ENCODE measurements at places on chromosomes 11 and 22.

- DNase-seq = no peak
Measured at GRCh38 chr11:13043912-13044628, 35.0 kb downstream of the RASSF10 start.

DNA sequence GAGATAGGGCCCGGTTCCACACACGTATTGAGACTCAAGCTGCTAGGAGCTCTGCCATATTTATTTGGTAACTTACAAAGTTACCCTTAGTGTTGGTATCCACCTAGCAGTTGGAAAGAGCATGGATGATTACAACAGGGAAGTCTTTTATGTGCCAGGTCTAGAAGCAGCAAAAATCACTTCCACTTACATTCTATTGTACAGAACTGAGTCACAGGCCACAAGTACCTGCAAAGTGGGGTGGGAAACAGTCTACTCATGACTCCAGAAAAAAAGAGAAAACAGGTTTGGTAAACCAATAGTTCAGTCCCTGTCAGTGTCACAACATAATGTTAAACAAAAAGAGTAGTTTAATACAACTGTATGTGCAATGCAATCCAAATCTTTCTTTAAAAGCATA is 279.6 kb upstream of the PITPNB start:
- no peak for DNase-seq

DNA sequence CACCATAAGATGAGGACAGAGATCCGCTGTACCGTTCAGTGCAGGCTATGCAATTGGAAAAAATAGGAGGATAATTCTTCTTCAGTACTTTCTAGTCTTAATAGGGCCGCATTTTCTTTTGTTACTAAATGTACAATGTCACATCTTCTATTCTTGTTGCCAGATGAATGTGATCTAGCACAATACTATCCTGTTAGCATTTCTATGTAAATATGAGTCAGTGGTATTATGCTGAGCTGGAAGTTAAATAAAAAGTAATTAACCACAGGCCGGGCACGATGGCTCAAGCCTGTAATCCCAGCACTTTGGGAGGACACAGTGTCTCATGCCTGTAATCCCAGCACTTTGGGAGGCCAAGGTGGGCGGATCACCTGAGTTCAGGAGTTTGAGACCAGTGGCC is 24.4 kb upstream of the BIRC3 start:
- no peak for DNase-seq

- no peak for DNase-seq
Measured at GRCh38 chr11:130536106-130537040, 87.9 kb downstream of the ADAMTS15 start.

DNA sequence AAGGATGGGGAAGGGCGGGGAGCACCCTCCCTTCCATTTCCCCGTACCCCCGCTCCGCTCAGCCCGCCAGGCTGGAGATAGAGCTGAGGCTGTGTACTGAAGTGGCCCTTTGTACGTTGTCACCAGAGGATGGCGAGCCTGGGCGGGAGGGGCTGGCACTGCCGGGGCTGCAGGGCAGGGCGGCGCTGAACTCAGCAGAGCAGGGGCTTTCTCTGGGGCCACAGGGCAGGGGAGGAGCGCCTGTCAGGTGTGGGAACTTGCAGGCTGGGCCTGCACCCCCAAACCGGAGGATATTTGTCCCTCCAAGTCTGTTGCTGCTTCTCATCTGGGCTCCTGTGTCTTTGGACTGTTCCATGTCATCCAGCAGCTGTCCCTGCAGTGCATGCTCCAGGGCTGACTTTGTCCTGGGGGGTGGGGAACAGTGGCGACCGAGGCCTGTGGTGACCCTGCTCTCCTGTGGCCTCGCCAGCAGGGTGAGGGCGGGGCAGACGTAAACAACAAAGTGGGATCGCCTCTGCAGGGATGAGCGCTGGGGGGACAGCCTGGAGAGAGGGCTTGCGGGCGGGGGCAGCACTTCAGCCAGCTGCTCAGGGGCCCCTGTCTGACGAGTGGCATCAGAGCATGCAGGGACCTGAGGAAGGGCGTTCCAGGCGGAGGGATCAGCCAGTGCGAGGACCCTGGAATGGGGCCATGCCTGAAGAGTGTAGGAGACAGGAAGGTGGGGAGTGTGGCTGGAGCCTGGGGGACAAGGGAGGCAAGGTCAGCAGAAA is 13.1 kb downstream of the MGAT3 start:
- DNase-seq = no peak

DNA sequence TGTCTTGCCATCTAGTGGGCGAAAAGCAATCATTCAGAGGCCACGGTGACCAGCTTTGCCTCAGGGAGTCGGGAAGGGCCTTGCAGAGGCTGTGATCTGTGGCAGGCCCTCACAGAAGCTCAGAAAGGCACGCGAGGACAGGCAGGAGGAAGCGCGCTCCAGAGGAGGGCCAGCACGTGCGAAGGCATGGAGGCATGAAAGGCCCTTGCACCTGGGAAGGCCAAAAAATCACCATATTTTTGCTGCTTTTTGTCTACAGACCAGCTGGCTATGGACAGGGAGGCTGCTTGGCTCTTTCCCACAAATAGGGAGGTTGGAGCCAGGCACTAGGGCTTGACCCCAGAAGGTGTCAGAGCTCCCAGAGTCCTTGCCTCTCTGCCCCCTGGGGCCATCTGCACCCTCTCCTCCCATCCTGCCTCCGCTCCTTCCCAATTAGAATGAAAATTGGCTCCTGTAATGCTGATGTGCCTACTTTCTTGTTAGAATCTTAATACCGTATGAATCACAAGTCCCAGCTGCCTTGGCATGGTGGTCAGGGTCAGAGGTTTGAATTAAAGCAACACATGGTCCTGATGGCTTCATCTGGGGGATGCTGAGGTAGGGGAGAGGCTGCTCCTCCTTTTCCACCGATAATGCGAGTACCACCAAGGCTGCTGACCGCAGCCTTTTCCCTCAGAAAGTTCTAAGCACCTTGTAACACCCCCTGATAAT is 69.1 kb downstream of the FEZ1 start:
- no peak for DNase-seq

DNA sequence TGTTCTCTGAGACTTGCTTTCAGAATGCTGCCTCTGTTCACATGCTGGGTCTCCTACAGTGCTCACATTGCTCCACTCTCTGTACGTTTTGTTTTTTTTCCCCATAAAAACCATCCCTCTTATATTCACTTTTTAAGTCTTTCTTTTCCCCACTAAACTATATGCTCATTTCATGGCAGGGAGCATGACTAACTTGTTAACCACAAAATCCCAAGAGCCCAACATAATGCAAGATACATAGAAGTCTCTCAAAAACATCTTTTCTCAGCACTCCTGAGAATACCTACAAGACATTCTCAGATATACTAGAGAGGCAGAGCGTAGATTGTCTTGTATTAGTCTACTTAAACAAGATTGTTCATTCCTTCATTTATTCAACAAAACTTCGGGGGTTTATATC is 73.3 kb downstream of the FAM76B start:
- DNase-seq = no peak

DNA sequence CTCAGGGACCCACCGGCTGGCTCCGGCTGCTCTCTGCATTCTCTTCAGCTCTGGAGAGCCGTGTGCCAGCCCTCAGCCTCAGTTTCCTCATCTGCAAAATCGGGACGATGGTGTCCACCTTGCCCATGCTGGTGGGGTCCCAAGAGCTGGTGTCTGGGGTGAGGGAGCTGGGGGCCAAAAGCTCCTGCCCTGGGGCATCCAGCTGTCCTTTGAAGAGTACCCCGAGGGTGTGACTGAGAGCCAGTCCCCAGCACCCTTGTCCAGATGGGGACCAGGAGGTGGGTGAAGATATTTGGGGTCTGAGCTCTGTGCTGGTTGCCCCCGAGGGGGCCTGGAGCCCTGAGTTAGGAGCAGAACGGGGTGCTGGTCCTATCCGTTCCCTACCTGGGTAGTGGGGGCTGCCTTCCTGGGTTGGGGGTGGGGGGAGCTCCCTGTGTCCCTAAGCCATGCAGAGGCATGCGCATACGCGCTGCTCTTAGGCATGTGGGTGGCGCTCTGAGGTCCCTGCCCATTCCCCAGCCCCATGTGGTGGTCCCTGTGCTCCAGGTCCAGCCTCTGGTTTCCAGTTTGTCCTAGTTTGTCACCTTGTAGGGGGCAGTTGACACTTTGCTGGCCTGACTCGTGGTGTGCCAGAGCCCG is 4.9 kb downstream of the LRP5 start:
- DNase-seq = no peak

GRCh38 chr11:7688238-7688826 is 15.0 kb upstream of the CYB5R2 start:
- DNase-seq = no peak

DNA sequence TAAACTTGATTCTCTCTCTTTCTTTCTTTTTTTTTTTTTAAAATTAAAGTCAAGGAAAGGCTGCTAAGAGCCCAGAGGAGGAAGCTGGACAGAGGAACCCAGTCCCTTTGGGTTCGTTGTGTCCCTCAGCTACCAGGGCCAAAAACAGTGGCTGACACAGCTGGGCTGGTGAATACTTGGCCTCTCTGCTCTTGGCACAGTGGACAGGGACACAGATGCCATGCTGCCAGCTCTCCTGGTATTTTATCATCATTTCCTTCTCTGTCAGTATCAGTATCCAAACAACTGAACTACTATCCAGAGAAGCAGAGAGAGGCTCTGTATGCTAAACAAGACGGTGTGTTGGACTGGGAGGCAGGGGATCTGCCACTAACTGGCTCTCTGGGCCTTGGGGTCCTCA is 123.7 kb upstream of the CCDC90B start:
- no peak for DNase-seq

- DNase-seq = peak; percentile 58
Measured at GRCh38 chr22:46574993-46575910, 37.8 kb upstream of the CELSR1 start.

DNA sequence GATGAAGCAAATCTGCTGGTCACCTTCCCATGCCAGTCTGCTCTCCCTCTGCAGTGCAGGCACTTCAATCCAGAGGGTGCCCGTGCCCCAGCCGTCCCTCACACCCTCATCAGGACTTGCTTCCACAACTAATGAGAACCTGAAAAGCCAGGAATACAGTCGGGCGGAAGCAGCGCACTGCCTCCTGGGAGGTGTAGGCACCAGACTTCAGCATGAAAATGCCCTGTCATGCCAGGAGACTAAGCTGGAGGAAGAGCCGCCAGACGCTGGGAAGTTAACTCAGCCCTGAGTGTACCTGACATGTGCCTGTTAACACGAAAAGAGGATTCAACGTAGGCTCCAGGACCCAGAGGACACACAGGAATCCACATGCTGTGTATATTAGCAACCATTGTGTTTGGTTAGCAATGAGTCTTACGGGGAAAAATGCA is 40.1 kb upstream of the FLI1 start:
- peak; percentile 95 for DNase-seq

DNA sequence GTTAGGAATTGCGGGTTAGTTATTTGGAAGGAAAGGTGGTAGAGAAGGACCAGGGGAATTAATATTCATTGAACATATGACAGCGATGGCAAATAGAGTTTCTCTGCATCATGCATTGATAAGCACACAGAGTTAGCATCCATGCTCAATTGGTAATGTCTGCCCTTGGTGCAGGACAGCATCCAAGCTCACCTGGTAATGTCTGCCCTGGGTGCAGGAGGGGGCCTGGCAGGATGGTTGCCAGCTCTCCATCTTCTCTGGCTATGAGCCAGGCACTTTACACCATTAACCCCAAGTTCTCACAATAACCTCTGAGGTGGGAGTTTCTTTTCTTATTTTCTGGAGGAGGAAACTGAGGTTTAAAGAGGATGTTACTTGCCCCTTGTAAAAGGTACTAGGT is 50.4 kb upstream of the RBFOX2 start:
- no peak for DNase-seq

DNA sequence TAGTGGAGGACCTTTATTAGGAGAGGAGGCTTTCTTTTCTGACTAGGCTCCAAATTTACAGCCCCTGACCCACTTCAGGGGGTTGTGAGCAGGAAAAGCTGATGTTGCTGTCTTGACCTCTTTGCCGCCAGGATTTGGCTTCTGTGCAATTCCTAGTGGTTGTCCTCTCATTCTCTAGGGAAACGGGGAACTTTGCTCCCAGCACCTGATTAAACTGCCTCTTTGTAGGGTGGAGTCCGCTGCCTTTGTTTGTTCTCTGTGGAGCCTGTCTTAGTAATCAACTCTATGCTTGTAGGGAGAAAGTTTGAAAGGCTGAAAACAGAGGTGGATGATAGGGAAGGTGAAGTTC is 16.3 kb downstream of the CTNND1 start:
- DNase-seq = no peak

- no peak for DNase-seq
Measured at GRCh38 chr11:36953976-36954375, 355.9 kb upstream of the RAG2 start.

DNA sequence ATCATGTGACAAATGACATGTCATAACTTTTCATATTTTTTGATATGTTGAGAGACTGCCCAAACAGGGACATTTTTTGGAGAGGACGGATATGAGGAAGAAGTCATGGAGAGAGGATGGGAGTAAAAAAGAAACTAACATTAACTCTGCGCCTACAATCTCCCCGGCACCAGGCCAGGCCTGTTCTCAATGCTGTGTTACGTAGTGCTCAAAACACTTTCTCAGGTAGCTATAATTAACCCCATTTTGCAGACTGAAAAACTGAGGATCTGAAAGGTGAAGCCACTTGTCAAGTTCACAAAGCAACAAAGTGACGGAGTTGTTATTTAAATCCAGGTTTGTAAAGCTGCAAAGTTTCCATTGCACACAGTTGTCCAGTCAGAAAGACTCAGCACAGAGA is 17.4 kb upstream of the NOX4 start:
- no peak for DNase-seq

DNA sequence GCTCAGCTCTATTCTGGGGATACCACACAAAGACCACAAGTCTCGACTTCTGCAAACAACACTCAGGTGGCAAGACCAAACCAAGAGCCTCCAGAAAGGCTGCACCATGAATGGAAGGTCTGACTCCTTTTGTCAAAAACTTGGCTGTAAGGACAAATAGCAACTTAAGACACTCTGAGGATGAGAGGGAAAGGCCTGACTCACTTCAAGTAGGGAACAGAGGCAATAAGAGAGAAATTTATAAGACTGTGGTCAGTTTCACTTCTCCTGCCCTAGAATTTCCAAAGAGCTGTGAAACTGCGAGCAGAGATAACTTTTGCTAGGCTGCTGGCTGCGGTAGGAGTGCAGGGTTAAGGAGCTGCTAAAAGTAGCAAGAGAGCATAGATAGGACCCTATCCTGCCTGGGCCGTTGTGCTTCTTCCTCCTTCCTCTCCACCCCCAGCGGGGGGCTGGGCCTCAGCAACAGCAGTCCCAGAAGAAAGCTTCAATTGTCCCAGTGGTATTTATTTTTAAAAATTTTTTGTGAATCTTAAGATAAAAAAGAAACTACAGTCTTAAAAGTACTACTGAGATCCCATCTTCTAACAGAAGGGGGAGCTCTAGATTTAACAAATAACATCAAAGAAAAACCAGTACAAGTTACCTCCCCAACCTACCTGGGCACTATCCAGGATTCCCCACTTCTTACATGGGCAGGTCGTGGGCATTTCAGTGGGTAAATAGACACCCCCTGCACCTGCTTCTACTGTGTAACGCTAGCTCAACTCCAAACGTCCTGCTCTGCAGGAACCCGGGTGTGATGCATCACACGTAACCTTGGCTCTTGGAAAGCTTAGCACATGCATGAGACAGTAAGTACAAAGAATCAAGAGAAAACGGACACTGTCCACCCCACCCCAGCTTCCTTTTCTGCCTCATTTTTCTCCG is 66.4 kb downstream of the SGSM3 start:
- DNase-seq = no peak

All from T47D (cell line).